Renal cortical epithelial cell (primary cell): ENCODE measurements at places on chromosomes 5 and 9. TPM values are rescaled to one million over a fixed set of nuclear protein-coding genes. Genes with fewer than 3 reads are reported as not detected.

- no peak for DNase-seq
These were observed 11.6 kb downstream of the POLK start for GRCh38 chr5:75523275-75523674.

DNA sequence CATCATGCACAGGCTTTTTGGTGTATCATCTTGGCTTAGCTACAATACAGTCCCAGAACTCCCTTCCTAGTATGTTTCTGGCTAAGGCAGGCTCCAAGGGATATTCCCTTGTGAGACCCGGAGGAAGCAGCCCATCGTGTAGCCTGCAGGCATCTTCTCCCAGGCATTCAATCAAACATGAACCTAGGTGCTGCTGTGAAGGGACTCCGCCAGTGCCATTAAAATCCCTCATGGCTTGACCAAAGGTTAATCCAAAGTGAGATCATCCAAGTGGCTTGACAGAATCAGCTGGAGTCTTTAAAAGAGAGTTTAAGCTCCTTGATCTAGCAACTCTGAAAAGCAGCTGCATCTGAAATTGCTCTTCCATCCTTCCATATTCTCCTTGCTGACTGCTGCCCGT lies 333.9 kb downstream of the DIRAS2 start:
- DNase-seq: peak; percentile 63

Gene PCDHB8
- total RNA-seq: 0.17 and 0.55 TPM in 2 replicates

- DNase-seq: no peak
These were observed 591.1 kb downstream of the SEMA5A start for GRCh38 chr5:8954801-8955200.

Gene CENPK
- 5.0 and 21.4 TPM in 2 replicates for total RNA-seq

DNA sequence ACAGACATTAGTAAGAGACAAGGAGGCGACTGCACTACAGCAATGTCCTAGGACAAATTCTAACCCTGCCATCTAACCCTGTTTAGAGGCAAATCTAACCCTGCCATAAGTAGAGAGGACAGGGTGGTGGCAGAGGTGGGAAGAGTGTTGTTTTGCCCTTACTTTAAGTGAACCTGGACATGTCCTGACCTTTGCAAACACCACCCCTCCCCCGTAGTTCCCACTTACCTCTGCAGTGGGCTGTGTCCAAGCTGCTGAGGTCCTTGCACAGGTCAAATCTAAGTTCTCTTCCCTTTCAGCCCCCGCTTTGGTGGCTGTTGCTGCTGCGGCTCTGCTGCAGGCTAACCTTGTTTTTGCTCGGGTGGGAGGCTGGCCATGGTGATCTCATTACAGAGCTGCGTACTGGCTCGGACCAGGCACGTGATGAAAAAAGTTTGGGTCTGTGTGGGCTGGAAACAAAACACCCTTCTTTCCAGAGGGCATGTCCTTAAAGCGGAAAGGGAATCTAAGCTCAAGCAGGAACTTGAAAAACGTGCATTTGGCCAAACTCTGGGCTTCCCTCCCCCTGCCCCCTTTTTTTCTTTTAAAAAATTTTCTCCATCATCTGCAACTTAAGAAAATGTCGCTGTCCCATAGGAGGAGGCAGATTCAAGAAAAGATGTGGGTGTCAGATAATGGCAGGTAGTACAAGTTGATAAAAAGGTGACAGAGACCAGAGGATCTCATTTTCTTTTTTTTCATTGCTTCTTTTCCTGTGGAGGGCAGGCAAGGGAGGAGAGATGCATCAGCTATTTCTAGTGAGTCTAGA lies at the start of gene FAXDC2:
Gene FAXDC2 (minus strand): TSS at position 349 of the 808 bp plus-strand sequence. CDS start 12,425 bp downstream, outside the sequence.
- DNase-seq: peak; percentile 69

Gene AQP7
- total RNA-seq: 0.25 TPM in 1 of 2 replicates, not detected in the other

DNA sequence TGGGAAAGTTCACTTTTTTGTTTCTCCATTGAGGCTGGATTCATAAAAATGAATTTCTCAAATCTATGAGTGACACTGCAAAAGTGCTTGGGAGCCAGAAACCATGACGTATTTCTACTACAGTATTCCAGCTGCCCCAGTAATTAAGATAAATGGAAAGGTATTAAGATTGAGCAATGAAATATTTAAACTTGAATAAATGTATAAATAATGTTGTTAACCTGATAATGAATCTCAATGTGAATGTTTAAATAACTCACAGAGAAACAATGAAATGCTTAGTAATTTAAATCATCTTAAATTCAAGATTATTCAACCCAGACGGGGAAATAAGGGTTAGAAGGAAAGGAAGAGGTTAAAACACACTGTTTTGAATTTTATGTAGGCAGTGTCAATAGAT lies 11.2 kb upstream of the SRP19 start:
- no peak for DNase-seq

Gene MROH2B
- total RNA-seq: not detected in 2 replicates

DNA sequence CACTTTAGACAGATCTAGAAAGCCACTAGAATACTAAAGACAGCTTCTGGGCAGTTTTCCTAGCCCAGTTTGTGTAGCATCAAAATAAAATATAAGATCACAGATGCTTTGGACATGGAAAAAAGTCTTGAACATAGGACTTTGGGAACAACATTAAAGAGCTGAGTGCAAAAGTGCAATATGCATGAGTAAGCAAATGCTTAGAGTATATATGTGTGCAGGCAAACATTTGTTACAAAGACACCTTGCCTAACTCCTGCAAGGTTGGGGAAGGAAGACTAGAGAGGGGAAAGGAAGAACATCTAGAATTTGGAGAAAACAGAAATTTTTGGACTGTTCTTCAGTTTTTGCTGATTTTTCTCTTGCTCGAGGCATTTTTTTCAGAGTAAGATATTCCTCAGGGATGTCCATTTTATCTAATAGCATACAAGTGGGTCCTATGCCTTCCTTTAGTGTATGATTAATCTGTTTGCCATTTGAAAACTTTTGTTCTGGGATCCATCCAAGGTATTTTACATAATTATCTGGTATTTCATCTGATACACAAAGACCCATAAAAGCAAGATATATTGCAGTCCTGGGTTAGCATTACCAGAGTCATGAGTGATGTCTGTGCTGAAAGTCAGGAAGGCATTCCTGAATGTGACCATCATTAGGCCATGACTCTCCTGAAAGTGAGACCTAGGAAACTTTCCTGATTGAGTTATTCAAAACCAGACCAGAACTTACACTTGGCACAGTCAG lies 142.0 kb upstream of the RGMB start:
- peak; percentile 28 for DNase-seq

- DNase-seq: peak; percentile 15
These were observed 107.8 kb upstream of the NEK6 start for GRCh38 chr9:124149992-124150391.

GRCh38 chr9:10633785-10634184 lies 21.0 kb upstream of the PTPRD start:
- no peak for DNase-seq

DNA sequence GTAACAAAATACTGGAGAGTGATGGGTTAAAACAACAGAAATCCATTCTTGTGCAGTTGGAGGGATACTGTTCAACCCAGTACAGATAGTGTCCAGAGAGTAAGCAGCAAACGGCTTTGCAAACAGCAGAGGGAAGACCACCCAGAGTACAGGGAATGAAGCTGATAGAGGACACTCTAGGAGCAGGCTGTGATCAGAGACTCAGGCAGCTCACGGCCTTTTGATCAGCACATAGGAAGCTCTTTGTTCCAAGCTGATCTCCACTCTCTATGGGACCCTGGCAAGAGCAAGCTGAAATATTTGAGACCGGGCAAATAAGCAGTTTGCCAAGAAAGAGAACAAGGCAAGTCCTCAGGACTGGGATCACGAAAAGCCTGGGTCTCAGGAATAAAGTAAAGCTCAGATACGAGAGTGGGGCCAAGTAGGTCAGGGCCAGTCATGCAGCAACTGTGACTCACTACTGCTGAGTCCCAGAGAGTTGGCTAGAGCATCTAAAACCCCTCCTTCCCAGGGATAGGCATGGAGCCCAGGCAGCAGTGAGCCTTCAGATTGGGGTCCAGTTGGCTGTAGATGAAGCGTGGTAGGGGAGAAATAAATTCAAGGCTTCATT lies 52.4 kb downstream of the MELK start:
- DNase-seq: peak; percentile 77

- no peak for DNase-seq
These were observed 38.0 kb downstream of the VAV2 start for GRCh38 chr9:133953976-133954709.

DNA sequence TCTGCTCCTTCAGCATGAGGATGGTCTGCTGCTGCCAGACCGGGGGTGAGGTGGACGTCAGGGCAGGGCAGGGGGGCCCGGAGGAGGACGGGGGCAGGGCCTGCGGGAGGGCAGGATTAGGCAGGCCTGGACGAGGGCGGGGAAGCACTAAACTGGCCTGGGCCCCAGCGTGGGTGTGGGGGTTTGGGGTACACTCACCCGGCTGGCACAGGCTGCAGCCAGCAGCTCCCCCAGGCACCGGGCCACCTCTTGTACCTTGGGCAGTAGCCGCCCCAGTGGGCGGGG lies 5.5 kb downstream of the SAPCD2 start:
- no peak for DNase-seq

Gene TPM2
- total RNA-seq: 51.4 and 124 TPM in 2 replicates

DNA sequence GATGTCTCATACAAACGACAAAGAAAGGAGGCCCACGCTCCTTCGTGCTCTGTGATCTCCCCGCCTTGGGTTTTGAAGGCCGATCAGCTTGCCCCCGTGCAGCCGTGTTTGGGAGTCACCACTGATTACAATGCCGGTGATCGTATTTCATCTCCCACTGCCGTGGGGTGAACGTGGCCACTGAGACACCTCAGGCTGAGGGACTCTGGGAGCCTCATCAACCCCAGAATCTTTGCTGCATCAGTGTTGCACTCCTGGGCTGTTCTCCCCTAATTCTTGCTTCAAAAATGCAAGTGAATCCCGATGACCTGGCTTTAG lies 194.2 kb downstream of the HSPA4 start:
- no peak for DNase-seq

- no peak for DNase-seq
These were observed at the start of gene MEGF10 for GRCh38 chr5:127290019-127290945. Gene MEGF10 (plus strand): TSS chr5:127290796. CDS start chr5:127331309, 40,513 bp downstream.

DNA sequence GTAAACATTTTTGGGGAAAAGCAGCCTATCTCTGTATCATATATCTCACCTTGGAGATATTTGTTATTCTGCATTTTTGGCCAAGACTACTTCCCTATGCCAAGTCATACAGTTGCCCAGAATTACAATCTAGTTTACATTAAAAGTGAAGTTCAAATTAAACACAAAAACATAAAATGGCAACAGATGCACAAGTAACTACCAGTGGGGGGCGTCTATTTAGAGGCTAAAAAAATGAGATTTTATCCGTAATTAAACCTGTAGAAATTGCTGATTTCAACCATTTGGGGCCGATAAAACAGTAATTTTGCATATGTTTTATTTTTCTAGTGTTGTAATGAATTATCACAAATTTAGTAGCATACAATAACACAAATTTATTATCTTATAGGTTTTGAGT lies 787.1 kb upstream of the CHD1 start:
- no peak for DNase-seq
